ENCODE measurements at places on chromosomes 1 and 21. TPM values are rescaled to one million over a fixed set of nuclear protein-coding genes. Genes with fewer than 3 reads are reported as not detected.
A peak's percentile ranks its signal among the peaks of the same experiment; 100 is the strongest.

GRCh38 chr21:44463724-44464123 is 8.4 kb downstream of the LRRC3 start:
- no peak for DNase-seq
- H3K27me3 ChIP-seq, result no peaks in the 10 kb centered on the region
- H3K36me3 ChIP-seq, result peaks cover 40% of the 10 kb centered on the region
- no peak overlapping the region for H3K27ac ChIP-seq
- H3K4me3 ChIP-seq, result no peak overlapping the region

- peak overlapping the region; percentile 99 for H3K27ac ChIP-seq
- peak overlapping the region; percentile 79 for H3K4me3 ChIP-seq
- peaks cover 6% of the 10 kb centered on the region for H3K4me1 ChIP-seq
- H3K27me3 ChIP-seq, result no peaks in the 10 kb centered on the region
- DNase-seq, result no peak
These were observed 511 bp downstream of the NDC1 start for GRCh38 chr1:53837646-53837923.

DNA sequence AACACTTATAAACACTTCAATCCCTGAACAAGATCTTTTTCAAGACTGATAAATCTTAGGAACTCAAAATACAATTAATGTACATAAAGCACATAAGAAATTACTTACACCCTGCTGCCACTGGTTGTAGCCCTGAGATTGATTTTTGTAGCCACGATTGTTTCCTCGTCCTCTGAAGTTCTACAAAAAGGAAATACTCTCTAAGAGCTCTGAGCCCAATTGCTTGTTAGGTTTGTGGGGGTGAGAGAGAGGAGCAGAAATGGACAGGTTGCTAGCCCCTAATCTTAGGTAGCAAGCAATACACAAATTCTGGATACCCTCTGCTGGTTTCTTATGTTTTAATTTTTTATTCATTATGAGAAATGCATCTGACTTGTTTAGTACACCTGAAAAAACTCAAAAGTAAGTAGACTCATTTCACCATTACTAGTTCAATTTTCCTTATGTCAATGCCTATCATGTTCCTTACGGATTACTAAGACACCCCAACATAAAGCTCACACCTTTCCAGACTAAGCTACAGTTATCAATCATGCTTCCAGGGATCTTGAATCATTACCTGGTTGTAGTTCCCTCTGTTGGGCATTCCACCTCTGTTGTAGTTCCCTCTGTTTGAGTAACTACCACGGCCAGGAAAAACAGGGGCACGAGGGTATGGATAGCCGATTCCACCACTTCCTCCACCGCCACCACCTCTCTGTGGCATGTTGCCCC is 9.3 kb downstream of the HNRNPU start:
- peaks cover 3% of the 10 kb centered on the region for H3K4me1 ChIP-seq
- no peak overlapping the region for H3K4me3 ChIP-seq
- H3K27me3 ChIP-seq, result no peaks in the 10 kb centered on the region
- H3K27ac ChIP-seq, result no peak overlapping the region
- H3K36me3 ChIP-seq, result peaks cover 29% of the 10 kb centered on the region

DNA sequence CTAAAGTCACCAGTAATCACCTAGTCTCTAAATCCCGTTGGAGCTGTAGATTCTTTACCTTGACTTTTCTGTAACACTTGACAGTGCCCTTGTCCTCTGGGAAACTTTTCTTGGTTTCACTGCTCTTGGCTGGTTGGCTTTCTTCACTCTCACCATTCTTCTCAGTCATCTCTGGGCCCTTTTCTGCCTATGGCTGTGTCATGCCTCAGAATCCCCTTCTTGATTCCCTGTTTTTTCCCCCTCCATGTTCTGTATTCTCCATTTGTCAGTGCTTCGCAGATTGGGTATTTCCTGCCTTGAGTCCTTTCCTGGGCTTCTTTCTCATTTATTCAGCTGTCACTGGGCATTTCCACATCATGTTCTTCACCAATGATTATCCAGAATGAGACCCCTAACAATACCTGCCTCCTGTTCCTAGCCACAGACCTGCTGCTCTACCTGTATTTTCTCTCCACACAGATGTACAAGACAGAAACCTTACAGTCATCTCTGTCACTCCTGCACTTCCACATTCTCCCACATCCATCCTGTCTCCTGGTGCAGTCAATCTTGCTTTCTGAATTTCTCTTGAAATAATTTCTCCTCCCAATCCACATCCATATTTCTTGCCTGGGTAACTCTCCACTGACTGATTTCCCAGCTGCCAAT is 14.7 kb downstream of the UCK2 start:
- DNase-seq, result no peak
- H3K4me3 ChIP-seq, result no peak overlapping the region
- H3K27ac ChIP-seq, result no peak overlapping the region

GRCh38 chr1:910311-910880 is 13.3 kb upstream of the SAMD11 start:
- H3K4me3 ChIP-seq, result no peak overlapping the region
- DNase-seq, result no peak
- H3K27ac ChIP-seq, result no peak overlapping the region
- peaks cover 20% of the 10 kb centered on the region for H3K36me3 ChIP-seq
- H3K4me1 ChIP-seq, result peaks cover 46% of the 10 kb centered on the region

- no peak for DNase-seq
- H3K27me3 ChIP-seq, result peaks cover 100% of the 10 kb centered on the region
- H3K27ac ChIP-seq, result no peak overlapping the region
- H3K36me3 ChIP-seq, result no peaks in the 10 kb centered on the region
These were observed 10.6 kb downstream of the HLX start for GRCh38 chr1:220889848-220890287.

GRCh38 chr21:46194374-46195334 is 10.4 kb upstream of the SPATC1L start:
- H3K27me3 ChIP-seq, result no peaks in the 10 kb centered on the region
- H3K4me1 ChIP-seq, result peaks cover 3% of the 10 kb centered on the region
- H3K36me3 ChIP-seq, result peaks cover 73% of the 10 kb centered on the region
- H3K4me3 ChIP-seq, result no peak overlapping the region
- no peak for DNase-seq
- no peak overlapping the region for H3K27ac ChIP-seq

- peak overlapping the region; percentile 76 for H3K4me3 ChIP-seq
- peaks cover 17% of the 10 kb centered on the region for H3K27me3 ChIP-seq
- DNase-seq, result no peak
- no peak overlapping the region for H3K27ac ChIP-seq
- no peaks in the 10 kb centered on the region for H3K36me3 ChIP-seq
These were observed 801 bp downstream of the MX1 start for GRCh38 chr21:41426676-41427404.

The TINAGL1 gene
- total RNA-seq, result 41.2 TPM

The SPATA21 gene
- not detected for total RNA-seq

The OR2L8 gene
- 0.44 TPM for total RNA-seq

The CENPL gene
- total RNA-seq, result 13.9 TPM

The CFAP45 gene
- total RNA-seq, result 1.3 TPM

The ATP5PO gene
- total RNA-seq, result 225 TPM

The C8B gene
- not detected for total RNA-seq

The NEXN gene
- total RNA-seq, result 2.5 TPM

Data from spinal cord (tissue), 10 donors.